ENCODE measurements at places on chromosomes 12 and 14.
A peak's percentile ranks its signal among the peaks of the same experiment; 100 is the strongest.

GRCh38 chr12:57124261-57124877 is 3.9 kb upstream of the LRP1 start:
- DNase-seq, result peak; percentile 92

DNA sequence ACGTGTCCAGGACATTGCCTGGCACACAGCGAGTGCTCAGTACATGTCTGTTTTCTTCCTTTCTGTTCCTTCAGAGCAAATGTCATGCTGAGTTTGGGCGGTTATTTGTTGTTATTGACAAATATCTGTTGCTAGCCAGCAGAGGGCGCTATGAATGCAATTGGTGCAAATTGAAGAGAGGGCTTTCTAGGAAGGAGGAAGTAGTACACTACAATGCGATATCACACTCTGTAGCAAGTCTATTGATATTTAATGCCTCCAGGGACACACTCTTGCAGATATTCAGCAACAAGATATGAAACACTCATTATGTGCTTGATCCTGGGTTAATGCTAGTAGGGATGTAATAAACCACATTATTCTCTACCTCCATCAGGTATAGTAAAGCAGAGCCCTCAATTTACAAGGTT is 267.3 kb upstream of the SRRM4 start:
- DNase-seq, result peak; percentile 48

DNA sequence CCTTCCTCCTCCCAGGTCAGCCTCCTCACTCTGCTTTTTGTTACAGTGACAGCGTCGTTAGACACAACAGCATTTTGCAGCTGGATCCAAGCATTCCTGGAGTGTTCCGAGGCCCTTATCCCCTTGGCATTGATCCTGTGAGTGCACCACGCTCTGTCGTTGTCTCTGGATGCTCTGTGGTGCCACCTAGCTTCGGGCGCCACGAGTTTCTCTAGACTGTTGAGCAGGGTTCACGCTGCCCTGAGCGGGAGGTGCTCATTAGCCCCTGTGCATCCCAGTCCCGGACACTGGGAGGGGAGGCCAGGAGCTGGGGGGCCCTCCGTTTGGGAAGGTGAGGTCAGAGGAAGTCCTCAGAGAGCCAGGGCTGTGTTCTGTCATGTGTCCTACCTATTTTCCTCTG is 17.3 kb upstream of the DNAH10 start:
- no peak for DNase-seq

- DNase-seq, result peak; percentile 44
These were observed at the start of gene TPH2 for GRCh38 chr12:71938728-71939385. TSS of gene TPH2 (plus strand) at chr12:71938845. CDS start at chr12:71938987, 142 bp downstream.

- no peak for DNase-seq
These were observed 23.5 kb downstream of the FZD10 start for GRCh38 chr12:130185455-130186391.

GRCh38 chr12:132560364-132560613 is 50.1 kb downstream of the LRCOL1 start:
- no peak for DNase-seq

DNA sequence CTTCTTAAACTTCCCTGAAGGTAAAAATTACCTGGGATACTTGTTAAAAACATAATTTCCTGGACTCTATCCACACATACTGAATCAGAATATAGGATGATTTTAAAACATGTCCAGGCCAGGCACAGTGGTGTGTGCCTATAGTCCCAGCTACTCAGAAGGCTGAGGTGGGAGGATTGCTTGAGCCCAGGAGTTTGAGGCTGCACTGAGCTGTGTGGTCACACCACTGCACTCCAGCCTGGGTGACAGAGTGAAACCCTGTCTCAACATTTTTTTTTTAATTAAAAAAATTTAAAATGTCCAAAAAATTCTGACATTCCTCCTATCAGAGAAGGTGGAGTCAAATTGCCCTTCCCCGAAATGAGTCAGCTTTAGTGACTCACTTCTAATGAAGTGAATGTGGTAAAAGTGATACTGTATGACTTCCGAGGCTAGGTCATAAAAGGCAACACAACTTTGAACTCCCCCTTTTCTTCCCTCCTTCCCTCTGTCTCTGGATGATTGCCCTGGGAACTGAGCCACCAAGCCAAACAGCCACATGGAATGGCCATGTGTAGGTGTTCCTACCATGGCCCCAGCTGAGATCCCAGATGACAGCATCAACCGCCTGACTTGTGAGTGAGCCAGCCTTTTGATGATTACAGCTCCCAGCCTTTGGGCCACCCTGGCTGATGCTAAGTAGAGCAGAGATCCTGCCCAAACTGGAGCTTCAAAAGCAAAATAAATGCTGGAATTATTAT is 36.3 kb downstream of the LIMA1 start:
- peak; percentile 86 for DNase-seq

GRCh38 chr12:92757597-92758121 is 54.9 kb downstream of the PLEKHG7 start:
- no peak for DNase-seq

- DNase-seq, result no peak
These were observed 3.4 kb downstream of the GALNT16 start for GRCh38 chr14:69263364-69263763.

DNA sequence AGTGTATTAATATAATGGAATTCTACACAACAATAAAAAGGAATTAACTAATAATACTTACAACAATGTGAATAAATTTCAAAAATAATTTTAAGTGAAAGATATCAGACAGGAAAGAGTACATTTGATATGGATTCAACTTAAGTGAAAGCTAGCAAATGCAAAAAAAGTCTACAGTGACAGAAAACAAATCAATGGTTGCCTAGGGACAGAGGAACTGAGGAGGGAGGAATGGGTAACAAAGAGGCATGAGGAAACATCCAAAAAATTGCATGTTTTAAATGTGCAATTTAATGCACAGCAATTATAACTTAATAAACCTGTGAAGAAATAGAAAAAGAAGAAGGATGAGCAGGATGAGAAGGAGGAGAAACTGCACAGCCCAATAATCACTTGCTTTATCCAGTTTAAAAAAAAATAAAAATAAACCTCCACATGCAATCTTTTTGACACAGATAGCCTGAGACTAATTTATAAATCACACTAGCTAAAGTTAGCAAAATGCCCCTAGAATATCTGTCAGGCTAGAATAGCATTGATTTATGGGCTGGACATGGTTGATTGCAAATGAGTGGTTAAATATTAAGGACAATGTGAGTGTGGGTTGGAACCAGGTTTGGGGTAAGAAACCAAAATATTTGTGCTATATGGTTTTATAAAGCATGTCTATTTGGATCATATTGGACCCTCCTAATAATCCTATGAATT is 1089.1 kb downstream of the TRHDE start:
- no peak for DNase-seq
